ENCODE measurements at places on chromosomes 16 and 17. TPM values are rescaled to one million over a fixed set of nuclear protein-coding genes. Genes with fewer than 3 reads are reported as not detected.

DNA sequence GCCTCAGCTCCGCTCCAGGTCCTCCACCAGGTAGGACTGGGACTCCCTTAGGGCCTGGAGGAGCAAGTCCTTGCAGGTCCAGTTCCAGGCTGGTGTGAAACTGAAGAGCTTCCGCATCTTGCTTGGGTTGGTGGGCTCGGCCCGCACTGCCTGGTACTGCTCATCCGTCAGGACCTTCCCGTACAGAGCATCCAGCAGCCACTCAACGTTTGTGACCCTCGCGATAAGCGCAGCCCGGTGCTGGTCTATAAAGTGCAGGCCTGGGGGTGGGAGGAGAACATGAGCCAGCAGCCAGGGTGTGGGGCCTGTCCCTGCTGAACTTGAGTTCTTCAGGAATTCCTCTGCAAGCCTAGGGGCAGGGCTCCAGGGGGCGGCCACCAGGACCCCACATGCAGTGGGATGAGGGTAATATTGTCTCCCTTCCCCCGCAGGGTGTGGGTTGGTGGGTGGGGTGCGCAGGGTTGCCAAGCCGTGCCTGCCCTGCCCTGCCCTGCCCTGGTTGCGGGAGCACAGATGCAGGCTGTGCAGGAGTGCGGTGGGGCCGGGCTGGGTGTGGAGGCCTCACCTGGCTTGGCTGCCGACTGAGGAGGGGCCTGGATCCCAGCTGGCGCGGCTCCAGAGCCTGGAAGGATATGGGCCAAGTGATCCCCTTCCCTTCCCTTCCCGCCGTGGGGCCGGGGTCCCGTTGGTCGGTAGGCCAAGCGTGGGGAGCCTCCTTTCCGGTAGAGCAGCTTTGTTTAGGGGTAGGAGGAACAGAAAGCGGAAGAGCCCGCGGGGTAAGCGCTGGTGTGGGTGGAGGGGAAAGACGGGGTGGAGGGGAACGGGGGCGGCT, 762 bp downstream of the PYCARD start:
- DNase-seq: no peak

GRCh38 chr16:23079675-23080301, 69.5 kb downstream of the USP31 start:
- no peak for DNase-seq

The PLEKHG4 gene
- 16.1 TPM for total RNA-seq

- DNase-seq: no peak
Measured at GRCh38 chr17:77184474-77184873, 43.7 kb downstream of the SEC14L1 start.

DNA sequence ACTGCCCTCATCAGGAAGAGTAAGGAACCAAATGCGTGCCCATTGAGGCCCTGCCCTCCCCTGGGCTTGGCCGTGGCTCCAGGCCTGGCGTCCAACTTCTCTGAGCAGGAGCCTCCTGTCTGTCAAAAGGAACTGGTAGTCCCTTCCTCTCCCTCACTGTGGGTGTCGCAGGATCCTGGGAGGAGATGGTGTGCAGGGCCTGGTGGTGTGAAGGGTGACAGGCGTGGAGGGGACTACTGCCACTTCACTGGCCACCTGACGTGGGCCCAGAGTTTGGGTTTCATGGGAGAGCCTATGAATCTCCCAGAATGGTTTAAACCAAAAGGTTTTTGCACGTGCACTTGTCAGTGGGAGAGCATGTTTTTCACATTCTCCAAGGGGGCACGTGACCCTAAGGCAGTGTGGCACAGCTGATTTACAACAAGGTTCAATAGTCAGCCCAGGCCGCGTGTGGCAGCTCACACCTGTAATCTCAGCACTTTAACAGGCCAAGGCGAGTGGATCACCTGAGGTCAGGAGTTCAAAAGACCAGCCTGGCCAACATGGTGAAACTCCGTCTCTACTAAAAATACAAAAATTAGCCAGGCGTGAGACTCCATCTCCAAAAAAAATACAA, 12.5 kb downstream of the ARL2BP start:
- no peak for DNase-seq

- peak; percentile 24 for DNase-seq
Measured at GRCh38 chr16:64983231-64983630, 138.6 kb downstream of the CDH11 start.

DNA sequence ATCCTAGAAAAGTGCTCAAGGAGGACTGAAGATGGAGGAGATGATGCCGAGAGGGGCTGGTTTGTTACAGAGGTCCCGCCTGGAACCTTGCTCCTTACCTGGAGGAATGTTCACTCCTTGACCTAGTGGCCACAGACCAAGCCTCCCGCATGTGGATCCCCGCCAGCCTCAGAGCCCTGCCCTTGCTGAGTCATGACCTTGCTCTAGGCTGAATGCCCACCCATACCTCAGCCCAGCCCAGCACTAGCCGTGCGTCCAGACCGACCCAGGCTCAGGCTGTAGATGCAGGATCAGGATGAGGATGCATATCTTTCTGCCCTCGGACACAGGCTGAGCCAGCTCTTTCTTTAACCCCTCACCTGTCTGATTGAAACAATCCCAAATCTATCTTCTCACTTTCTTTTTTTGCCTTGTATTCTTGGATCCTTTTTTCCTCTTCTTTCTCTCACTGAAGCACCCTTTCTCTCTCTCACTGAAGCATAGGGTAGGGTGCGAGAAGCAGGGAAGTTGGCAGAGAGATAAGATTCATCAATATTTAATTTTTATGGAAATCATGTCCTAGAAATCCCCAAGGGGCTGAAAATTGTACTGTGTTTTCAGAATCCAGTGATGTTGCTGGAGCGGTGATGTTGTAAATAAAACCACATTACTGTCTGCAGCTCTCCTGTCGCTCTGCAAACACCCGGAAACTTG, 34.9 kb downstream of the WSCD1 start:
- DNase-seq: no peak
